ENCODE measurements at places on chromosomes 12 and 14. TPM values are rescaled to one million over a fixed set of nuclear protein-coding genes. Genes with fewer than 3 reads are reported as not detected.
A peak's percentile ranks its signal among the peaks of the same experiment; 100 is the strongest.

The TSPAN9 gene
- total RNA-seq: 66.8 TPM

The AMHR2 gene
- not detected for total RNA-seq

The GUCY2C gene
- not detected for total RNA-seq

The AKAP3 gene
- 0.62 TPM for total RNA-seq

The CMKLR1 gene
- total RNA-seq: not detected

The DNAJC22 gene
- 1.3 TPM for total RNA-seq

The ZNF891 gene
- total RNA-seq: 1.5 TPM

The DCN gene
- total RNA-seq: not detected

The RABGGTA gene
- total RNA-seq: 29.5 TPM

GRCh38 chr12:81245458-81245857 lies 167.6 kb downstream of the ACSS3 start:
- no peak overlapping the region for H3K4me3 ChIP-seq
- no peaks in the 10 kb centered on the region for H3K36me3 ChIP-seq
- no peaks in the 10 kb centered on the region for H3K27me3 ChIP-seq
- H3K4me1 ChIP-seq: no peaks in the 10 kb centered on the region
- no peak for DNase-seq

- no peaks in the 10 kb centered on the region for H3K36me3 ChIP-seq
- no peak overlapping the region for H3K4me3 ChIP-seq
- no peak overlapping the region for H3K27ac ChIP-seq
- no peaks in the 10 kb centered on the region for H3K4me1 ChIP-seq
- no peak for DNase-seq
These were observed 27.6 kb upstream of the PPM1A start for GRCh38 chr14:60221457-60221856.

GRCh38 chr12:115074617-115075016 lies 390.6 kb upstream of the TBX3 start:
- no peak overlapping the region for H3K27ac ChIP-seq
- H3K27me3 ChIP-seq: no peaks in the 10 kb centered on the region
- no peaks in the 10 kb centered on the region for H3K4me1 ChIP-seq
- H3K36me3 ChIP-seq: no peaks in the 10 kb centered on the region
- H3K4me3 ChIP-seq: no peak overlapping the region

DNA sequence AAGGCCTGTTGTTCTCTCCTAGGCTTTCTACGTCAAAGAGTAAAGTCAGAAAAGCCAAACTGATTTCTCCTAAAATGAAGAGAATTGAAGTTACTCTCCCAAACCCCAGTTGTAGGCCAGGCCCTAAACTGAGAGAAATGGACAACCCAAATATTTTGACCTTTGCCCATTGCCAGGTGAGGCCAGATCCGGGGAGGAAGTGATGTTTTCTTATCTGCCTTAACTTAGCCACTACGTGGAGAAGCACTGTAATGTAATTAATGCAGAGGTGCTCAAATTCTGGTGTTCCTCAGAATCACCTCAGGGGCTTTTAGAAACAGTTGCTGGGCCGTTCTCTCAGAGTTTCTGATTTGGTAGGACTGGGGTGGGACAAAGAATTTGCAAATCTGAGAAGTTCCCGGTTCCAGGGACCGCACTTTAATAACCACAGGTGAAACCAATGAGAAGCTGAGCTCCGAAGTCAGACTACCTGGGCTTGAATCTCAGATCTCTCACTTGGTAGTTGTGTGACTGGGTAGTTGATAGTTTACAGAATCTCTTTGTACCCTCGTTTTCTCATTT lies 73.2 kb downstream of the ETV6 start:
- no peaks in the 10 kb centered on the region for H3K27me3 ChIP-seq
- peaks cover 2% of the 10 kb centered on the region for H3K36me3 ChIP-seq
- no peak overlapping the region for H3K4me3 ChIP-seq
- DNase-seq: no peak
- no peak overlapping the region for H3K27ac ChIP-seq

- H3K27me3 ChIP-seq: peaks cover 2% of the 10 kb centered on the region
- no peaks in the 10 kb centered on the region for H3K4me1 ChIP-seq
- H3K4me3 ChIP-seq: no peak overlapping the region
- H3K36me3 ChIP-seq: no peaks in the 10 kb centered on the region
- H3K27ac ChIP-seq: no peak overlapping the region
- DNase-seq: no peak
These were observed 190.1 kb downstream of the TTC8 start for GRCh38 chr14:89014569-89014850.

GRCh38 chr12:85448548-85449139 lies 168.6 kb downstream of the ALX1 start:
- no peak overlapping the region for H3K4me3 ChIP-seq
- H3K36me3 ChIP-seq: no peaks in the 10 kb centered on the region
- no peak overlapping the region for H3K27ac ChIP-seq
- no peaks in the 10 kb centered on the region for H3K4me1 ChIP-seq
- H3K27me3 ChIP-seq: no peaks in the 10 kb centered on the region

DNA sequence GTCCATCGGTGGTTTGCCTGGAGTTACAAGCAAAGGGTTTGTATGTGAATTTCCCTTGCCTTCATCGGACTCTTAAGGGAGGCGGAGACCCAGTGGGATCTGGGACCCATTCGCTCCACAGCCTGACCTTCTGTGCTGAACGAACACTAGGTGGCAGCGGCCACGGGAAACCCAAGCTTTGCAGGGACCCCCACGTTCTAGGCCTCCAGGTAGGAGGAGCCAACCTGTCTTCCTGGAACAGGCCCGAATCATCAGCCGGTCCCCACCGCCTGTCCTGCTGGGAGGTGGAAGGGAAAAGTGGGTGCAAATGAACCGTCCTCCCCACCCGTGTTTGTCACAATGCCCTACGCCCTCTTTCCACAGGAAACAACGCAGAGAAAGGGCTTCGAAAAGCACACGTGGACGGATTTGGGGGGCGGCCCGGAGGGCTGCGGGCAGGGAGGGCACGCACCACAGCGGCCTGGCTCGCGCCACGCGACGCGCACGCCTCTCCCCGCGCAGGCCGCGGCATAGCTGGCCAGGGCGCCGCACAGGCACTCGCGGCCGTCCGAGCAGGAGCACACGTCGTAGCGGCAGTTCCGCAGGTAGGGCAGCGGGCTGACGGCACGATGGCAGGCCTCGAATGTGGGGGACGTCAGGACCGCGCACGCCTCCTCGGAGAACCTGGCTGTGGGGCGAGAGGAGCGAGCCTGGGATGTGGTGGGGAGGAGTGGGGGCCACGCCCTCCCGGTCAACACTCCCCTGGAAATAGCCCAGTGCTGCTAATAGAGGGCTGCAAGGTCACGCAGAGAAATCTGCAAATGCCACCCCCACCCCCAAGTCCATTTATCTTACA lies 67.8 kb downstream of the VWF start:
- H3K4me3 ChIP-seq: no peak overlapping the region
- H3K27me3 ChIP-seq: no peaks in the 10 kb centered on the region
- DNase-seq: no peak

DNA sequence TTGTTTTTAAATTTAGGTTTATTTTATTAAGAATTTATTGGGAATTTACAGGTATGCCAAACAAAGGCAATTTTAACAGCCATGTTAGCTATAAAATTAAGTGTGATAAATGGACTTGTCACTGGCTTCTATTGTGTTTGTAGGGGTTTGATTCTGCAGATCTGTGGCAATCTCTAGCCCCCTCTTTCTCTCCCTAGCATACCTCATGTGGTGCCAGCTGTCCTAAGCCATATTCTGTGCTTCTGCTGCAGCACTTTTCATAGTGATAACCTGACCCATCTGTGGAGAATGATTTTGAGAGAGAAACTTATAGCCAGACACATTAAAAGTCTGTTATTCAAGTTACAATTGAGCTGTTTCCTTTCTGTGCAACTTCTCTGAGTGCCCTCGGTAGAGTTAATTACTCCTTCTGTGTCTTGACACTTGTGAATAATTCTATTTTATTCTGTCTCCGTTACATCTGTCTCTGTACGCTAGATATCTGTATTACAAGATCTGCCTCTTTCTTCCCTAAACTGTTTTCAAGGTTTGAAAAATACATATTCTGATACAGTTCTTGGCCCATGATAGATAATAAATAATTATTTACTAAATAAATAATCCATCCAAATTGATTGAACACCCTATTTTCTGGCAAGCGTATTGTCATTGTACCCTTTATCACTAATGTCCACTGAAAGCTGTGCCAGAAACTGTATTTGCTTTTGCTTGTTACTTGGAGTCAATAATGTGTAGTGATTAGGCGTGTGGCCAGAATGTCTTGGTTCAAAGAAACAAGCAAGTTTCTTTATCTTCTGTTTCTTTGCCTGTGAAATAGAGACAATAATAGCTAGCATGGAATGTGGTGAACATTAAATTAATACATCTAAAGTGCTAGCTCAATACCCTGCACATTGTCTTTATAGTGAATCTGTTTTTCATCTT lies 40.0 kb downstream of the FRS2 start:
- H3K4me1 ChIP-seq: peaks cover 9% of the 10 kb centered on the region
- H3K4me3 ChIP-seq: no peak overlapping the region
- DNase-seq: no peak
- no peaks in the 10 kb centered on the region for H3K36me3 ChIP-seq
- H3K27me3 ChIP-seq: no peaks in the 10 kb centered on the region
- H3K27ac ChIP-seq: no peak overlapping the region

DNA sequence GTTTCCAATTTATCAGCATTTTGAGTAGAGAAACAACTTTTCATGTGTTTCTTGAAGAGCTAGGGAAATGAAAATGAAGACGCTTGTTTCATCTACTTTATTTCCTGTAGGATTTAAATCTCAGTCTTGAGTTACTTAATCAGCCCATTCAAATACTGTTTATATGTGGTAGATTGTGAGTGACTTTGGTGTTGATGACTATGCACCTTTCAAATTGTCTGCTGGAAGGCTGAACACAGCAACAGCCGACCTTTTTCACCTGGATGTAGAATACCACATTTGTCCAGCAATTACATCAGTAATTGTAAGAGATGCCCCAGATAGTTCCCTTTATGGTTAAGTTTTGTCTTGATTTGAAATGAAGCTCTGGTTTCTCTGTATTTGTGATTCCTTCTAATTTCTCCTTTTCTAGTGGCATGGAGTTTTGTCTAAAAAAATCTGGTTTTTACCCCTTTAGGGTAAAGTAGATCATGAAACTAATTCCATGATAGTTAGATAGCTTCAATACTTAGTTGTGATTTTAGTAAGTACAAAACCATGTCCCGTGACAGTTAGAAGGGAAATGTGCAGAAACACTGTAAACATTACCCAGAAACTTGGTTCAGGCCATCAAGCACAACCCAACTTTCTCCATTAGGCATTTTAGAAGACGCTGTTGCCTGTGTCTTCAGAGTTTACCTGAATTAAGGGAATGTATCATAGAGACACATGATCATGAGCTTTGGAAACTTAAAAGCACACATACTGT lies 165.0 kb downstream of the SRGAP1 start:
- no peak overlapping the region for H3K4me3 ChIP-seq
- no peaks in the 10 kb centered on the region for H3K4me1 ChIP-seq
- no peaks in the 10 kb centered on the region for H3K36me3 ChIP-seq
- DNase-seq: no peak
- no peak overlapping the region for H3K27ac ChIP-seq

DNA sequence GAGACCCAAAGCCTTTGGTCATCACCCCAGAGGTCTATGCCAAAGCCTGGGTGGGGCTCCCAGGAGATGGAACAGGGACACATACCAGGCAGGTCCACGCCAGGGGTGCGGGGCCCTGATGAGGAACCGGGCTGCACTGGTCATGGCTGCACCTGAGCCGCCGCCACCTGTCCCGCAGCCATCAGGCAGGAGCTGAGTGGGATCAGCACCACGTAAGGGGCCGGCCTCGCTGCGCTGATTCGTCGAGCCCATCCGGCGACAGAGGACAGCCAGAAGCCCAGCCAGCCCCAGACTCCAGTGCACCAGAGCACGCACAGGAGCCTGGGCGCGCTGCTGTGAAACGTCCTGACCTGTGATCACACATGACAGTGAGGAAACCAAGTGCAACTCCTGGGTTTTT lies 15.9 kb downstream of the DEGS2 start:
- H3K27me3 ChIP-seq: no peaks in the 10 kb centered on the region
- H3K4me1 ChIP-seq: peaks cover 31% of the 10 kb centered on the region
- H3K36me3 ChIP-seq: no peaks in the 10 kb centered on the region
- no peak for DNase-seq
- peak overlapping the region; percentile 83 for H3K27ac ChIP-seq

GRCh38 chr14:97706819-97707218 lies 909.6 kb downstream of the VRK1 start:
- H3K4me1 ChIP-seq: no peaks in the 10 kb centered on the region
- H3K27ac ChIP-seq: no peak overlapping the region
- H3K4me3 ChIP-seq: no peak overlapping the region
- no peak for DNase-seq
- no peaks in the 10 kb centered on the region for H3K27me3 ChIP-seq
- no peaks in the 10 kb centered on the region for H3K36me3 ChIP-seq

GRCh38 chr12:93358821-93359220 lies 18.9 kb upstream of the NUDT4 start:
- H3K27ac ChIP-seq: no peak overlapping the region
- no peak overlapping the region for H3K4me3 ChIP-seq
- no peak for DNase-seq
- H3K27me3 ChIP-seq: no peaks in the 10 kb centered on the region

- DNase-seq: no peak
- no peaks in the 10 kb centered on the region for H3K4me1 ChIP-seq
- no peaks in the 10 kb centered on the region for H3K36me3 ChIP-seq
- no peak overlapping the region for H3K27ac ChIP-seq
- H3K4me3 ChIP-seq: no peak overlapping the region
These were observed 203.8 kb downstream of the RBM19 start for GRCh38 chr12:113762155-113762881.

DNA sequence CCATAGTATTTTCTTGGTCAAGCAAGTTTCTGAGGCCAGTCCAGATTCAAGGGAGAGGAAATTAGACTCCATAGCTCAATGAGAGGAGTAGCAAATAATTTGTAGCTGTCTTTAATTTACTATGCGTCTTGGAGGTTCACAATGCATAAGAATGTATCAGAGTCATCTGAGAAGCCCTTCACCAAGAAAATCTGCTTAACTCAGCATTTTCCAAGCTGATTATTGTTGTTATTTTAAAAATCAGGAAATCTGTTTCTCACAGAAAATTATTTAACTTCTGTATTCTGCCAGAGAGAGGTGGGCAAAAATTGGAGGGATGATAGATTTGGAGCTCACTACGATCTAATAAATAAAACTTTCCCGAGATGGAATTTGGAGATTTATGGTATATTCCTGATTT lies 72.0 kb downstream of the SMOC1 start:
- no peak for DNase-seq
- no peaks in the 10 kb centered on the region for H3K27me3 ChIP-seq
- no peaks in the 10 kb centered on the region for H3K4me1 ChIP-seq
- no peak overlapping the region for H3K27ac ChIP-seq
- H3K4me3 ChIP-seq: no peak overlapping the region

GRCh38 chr14:105617201-105617777 lies 90.9 kb downstream of the TMEM121 start:
- H3K4me1 ChIP-seq: no peaks in the 10 kb centered on the region
- H3K36me3 ChIP-seq: no peaks in the 10 kb centered on the region
- H3K4me3 ChIP-seq: no peak overlapping the region
- no peaks in the 10 kb centered on the region for H3K27me3 ChIP-seq
- DNase-seq: no peak

GRCh38 chr12:76234741-76235140 lies 113.5 kb downstream of the BBS10 start:
- peaks cover 21% of the 10 kb centered on the region for H3K4me1 ChIP-seq
- no peaks in the 10 kb centered on the region for H3K27me3 ChIP-seq
- H3K27ac ChIP-seq: no peak overlapping the region
- no peaks in the 10 kb centered on the region for H3K36me3 ChIP-seq
- H3K4me3 ChIP-seq: no peak overlapping the region
- no peak for DNase-seq

Measured in endothelial cell of umbilical vein (primary cell).